ENCODE measurements at places on chromosomes 13 and 19.

GRCh38 chr13:75079226-75079625 is 402.7 kb downstream of the TBC1D4 start:
- no peak for DNase-seq

DNA sequence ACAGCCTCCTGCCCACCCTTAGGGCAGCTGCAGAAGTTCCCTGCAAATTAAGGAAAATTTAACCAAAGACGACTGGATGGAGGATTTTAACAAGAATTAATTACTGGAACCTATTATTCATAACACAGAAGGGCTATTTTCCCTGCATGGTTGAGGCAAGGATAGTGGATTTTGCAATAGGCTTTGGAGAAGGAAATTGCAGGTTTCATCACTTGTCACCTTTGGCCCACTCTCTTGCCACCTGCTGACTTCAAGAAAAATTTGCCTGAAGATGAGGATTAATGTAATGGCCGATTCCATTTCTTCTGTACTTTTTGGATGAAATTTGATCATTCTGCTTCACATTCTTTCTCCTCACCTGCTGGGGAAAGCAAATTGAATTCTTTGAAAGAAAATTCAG is 261.7 kb downstream of the FGF9 start:
- DNase-seq: no peak

DNA sequence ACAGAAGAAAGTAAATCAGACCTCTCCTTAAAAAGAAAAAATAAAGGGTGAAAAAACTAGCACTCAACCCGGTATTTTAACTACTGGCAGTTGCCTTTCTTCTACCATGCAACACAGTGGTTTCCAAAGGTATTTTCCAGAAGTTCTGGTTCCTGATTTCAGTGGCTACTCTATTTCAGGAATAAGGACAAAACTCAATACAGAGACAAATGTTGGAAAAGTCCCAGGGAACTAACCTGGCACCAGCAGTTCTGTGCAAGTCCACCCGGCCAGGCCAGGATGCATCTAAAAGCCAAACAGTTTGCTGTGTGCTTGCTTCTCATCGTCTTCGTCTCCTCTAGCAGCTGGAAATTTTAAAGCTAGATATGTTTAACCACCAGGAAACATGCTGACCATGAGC is 52.5 kb downstream of the FOXO1 start:
- no peak for DNase-seq

GRCh38 chr19:493391-494170 is 2.7 kb upstream of the MADCAM1 start:
- no peak for DNase-seq

DNA sequence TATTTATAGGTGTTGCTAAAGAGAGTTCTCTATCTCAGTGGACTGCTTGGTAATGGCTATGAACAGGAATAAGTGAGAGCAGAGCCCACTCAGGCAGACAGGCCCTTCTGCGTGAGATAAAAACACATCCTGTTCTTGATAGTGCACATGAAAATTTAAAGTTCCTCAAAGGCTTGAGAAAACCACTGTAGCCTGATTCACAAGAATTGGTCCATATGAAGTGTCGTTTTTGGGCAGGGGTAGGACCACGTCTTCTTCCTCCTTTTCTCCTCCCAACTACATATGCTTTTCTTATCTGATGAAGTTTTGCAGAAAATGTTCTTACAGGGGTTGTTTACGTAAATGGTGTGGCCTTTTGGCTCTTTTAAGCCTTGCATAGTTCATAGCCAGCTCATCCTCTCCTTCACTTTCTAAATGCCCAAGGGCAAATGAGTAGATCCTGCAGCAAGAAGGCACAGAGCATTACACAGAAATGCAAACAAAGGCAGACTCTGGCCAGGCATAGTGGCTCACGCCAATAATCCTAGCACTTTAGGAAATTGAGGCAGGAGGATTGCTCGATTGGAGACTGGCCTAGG is 53.8 kb downstream of the RNF6 start:
- DNase-seq: no peak

- no peak for DNase-seq
Measured at GRCh38 chr19:3509566-3509989, 3.5 kb downstream of the FZR1 start.

DNA sequence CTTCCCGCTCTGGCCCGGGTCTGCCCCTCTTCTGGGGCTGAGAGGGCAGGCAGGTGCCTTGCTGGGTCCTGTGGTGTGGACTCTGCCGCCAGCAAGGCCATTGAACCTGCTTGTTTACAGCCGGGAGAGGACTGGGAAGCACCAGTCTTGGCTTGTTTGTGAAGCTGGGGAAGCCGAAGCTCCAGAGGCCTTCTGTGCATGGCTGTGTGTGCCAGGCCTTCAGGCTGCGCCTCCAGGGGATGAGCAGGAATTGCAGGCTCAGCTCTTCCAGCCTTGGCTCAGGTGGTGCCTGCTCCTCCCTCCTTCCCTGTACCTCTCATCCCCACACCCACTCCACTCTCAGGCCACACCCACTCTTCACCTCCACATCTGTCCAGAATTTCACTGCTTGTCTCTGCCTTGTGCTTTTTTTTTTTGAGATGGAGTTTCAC is 17.5 kb downstream of the NDUFB7 start:
- DNase-seq: no peak

- DNase-seq: no peak
Measured at GRCh38 chr13:61466280-61466679, 50.6 kb upstream of the PCDH20 start.

DNA sequence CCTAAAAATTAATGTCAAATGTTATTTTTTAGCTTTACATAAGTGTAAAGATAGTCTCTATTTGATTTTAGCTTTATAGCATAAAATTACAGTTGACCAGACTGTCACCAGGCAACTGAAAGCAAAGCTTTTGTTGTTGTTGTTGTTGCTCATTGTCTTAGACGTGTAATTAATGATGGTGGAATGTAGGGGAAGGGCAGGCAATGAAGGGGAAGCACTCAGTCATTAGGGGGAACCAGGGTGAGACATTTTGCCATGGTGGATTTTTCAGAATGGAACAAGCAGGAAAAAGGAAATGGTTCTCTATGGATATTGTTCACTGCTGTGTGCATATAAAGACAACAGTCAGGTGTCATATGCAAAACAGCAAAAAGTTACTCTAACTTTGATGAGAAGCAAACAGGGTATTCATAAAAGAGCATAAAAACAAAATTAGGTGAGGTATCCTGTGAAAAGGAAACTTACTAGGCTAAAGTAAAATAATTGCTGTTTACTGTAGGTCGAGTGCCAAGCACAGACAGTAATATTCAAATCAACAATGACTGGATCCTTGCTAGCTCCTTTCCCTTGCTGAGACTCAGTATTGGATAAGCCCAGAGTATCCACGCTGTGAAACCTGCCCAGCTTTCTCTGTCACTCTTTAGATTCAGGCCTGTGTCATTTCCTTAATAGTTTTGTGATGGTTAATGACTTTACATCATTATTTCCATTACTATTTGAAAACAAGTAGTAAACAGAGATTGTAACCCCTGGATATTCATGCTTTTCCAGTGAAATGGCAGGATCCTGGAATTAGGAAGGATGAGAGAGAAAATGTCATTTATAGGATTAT is 110.5 kb downstream of the LRCH1 start:
- no peak for DNase-seq

- DNase-seq: no peak
Measured at GRCh38 chr13:26372747-26373146, 118.8 kb downstream of the CDK8 start.

GRCh38 chr13:81487151-81487550 is 1146.2 kb upstream of the SPRY2 start:
- no peak for DNase-seq

DNA sequence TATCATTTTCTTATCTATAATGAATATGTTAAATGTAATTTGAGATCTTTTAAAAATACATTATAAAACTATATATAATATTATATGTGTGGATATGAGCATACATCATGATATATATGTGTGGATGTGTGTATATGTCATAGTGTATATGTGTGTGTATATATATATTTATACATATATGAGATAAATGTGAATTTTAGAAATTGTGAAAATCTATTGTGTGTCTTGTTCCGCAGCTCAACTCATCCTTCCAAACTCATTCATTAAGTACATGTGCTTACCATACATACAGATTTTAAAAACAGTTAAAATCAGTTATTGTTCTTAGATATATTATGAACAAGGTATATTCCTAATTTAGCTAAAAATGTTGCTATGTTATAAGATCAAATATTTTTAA is 435.2 kb upstream of the MIR17HG start:
- no peak for DNase-seq

- no peak for DNase-seq
Measured at GRCh38 chr13:20953245-20953931, 50.8 kb upstream of the XPO4 start.

DNA sequence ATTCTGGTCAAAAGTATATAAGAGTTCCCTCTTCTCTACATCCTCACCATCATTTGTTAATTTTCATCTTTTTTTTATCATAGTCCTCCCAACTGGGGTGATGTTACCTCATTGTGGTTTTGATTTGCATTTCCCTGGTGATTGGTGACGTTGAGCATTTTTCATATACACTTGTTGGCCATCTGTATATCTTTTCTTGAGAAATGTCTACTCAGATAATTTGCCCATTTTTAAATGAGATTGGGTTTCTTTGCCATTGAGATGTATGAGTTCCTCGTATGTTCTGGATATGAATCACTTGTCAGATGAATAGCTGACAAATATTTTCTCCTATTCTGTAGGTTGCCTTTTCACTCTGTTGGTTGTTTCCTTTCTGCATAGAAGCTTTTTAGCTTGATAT is 2.4 kb downstream of the CD33 start:
- DNase-seq: no peak

DNA sequence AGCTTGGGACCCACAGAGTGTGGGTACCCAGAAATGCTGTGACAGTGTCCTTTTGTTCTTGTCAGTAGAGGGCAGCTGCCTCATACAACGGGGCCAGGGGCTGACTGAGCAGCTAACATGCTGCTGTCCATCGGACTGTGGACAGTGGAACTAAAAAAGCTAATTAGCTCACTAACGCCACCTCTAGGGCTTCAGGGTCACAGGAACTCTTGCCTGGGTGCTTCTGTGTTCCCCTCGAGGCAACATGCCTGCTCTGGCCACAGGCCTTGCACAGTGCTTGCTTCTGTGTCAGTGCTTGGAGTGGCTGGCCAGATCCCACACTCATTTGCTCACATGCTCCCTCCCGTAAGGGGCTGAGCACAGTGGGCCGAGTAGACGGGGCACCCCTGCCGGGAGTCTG is 377.0 kb downstream of the OLFM4 start:
- DNase-seq: no peak

DNA sequence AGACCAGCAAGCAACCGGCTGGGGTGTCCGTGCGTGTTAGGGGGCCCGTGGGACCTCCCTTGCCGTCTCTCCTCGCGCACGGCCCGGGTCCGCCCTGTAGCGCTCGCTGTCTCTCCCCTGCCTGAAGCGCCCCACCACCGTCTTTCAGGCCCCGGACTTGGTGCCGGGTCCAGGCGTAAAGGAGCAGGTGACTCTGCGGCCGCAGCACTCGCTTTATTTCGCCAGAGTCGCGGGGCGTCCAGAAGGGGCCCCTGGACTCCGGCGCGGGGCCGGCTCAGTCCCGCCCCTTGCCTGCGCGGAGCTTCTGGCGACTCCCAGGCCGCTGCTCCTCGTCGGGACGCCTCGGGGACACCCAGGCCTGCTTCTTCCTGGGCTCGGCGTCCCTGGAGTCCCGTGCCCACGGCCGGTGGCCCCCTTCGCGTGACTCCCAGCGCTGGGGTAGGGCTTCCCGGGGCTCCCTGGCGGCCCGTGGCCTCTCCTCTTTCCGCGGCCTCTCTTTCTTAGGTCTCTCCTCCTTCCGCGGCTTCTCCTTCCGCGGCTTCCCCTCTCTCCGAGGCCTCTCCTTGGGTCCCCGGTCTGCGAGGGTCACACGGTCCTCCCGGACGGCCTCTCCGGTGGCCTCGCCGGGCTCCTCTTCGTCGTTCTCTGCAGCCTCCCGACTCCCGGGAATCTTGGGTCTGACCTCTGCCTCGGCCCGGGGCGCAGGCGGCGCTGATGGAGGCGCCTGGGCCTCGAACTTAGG is 3.1 kb downstream of the AMH start:
- DNase-seq: no peak

DNA sequence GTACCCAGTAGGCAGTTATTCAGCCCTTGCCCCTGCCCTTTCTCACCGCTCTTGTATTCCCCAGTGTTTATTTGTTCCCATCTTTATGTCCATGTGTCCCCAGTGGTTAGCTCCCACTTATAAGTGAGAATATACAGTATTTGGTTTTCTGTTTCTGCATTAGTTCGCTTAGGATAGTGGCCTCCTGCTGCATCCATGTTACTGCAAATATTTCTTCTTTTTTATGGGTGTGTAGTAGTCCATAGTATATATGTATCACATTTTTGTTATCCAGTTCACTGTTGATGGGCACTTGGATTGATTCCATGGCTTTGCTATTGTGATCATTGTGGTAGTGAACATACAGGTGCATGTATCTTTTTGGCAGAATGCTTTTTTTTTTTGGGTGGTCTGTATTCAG is 32.7 kb downstream of the URI1 start:
- no peak for DNase-seq

DNA sequence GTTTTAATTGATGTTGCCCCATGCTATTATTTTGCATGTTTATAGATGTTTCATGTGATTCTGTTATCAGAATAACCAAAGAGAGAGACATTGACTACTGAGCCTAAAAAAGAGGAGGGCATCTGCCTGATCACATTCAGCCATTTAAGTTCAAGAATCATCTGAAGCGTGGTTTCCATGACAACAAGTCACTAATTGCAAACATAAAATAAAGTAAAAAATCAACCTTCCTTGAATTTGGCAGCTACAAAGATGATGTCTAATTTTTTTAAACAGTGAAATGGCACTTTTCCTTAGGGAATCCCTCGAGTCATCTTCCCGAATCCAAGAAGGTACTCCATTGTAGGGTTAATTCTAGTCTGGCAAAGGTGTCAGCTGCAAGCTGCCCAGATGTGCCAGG is 884.2 kb downstream of the DIAPH3 start:
- DNase-seq: no peak

- DNase-seq: no peak
Measured at GRCh38 chr13:51520524-51520923, 63.7 kb upstream of the WDFY2 start.

DNA sequence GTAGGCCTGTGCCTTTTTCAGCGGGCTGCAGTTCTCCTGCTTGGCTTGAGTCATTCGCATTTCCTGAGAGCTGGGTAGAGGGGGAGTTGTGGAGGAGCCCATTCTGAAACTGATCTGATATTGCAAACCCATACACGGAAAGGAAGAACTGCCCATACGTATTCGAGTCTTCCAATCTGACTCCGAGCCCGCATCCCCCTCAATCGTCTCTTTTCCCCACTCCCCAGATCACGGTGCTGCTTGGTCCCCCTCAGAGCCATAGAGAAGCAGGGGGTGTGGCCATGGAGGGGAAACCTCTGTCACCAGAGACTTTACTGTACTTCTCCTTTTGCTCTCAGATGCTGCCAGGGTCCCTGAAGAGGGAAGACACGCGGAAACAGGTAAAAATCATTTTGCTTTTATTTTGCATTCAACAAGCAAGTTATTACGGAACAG is at the start of gene CD22:
Gene CD22 (plus strand): TSS at position 337 of the 435 bp plus-strand sequence. CDS start 2,854 bp downstream, outside the sequence.
- DNase-seq: peak; percentile 76

- DNase-seq: no peak
Measured at GRCh38 chr19:47203254-47203653, 27.7 kb downstream of the BBC3 start.

Measured in GM06990 (cell line).